ENCODE measurements at places on chromosomes 12 and 14. TPM values are rescaled to one million over a fixed set of nuclear protein-coding genes. Genes with fewer than 3 reads are reported as not detected.

The CHMP4A gene
- 19.2 TPM for total RNA-seq

The ABCC9 gene
- 28.3 TPM for total RNA-seq

The PLEKHG7 gene
- not detected for total RNA-seq

The OR8S1 gene
- not detected for total RNA-seq

The TDP1 gene
- total RNA-seq: 11.2 TPM

The CHGA gene
- total RNA-seq: not detected

The OASL gene
- total RNA-seq: 1.2 TPM

The HOXC9 gene
- total RNA-seq: 11.6 TPM

The CFAP54 gene
- 3.2 TPM for total RNA-seq

The SOCS2 gene
- total RNA-seq: 32.6 TPM

The CLEC2B gene
- total RNA-seq: 11.5 TPM

The BIN2 gene
- not detected for total RNA-seq

The RNASE4 gene
- total RNA-seq: 24.2 TPM

The SIX1 gene
- 21.5 TPM for total RNA-seq

The KCNH3 gene
- total RNA-seq: not detected

The GLT8D2 gene
- total RNA-seq: 52.5 TPM

The KRT3 gene
- not detected for total RNA-seq

The HCFC2 gene
- 27.7 TPM for total RNA-seq

The CYP27B1 gene
- total RNA-seq: 0.36 TPM

The RNASE2 gene
- total RNA-seq: not detected

The KLRC1 gene
- total RNA-seq: not detected

The NRIP2 gene
- 0.59 TPM for total RNA-seq

The KIF26A gene
- not detected for total RNA-seq

The OR4M1 gene
- total RNA-seq: not detected

The TAS2R30 gene
- 9.7 TPM for total RNA-seq

The HOXC5 gene
- total RNA-seq: 1.8 TPM

The CCDC197 gene
- total RNA-seq: not detected

The RNASE8 gene
- total RNA-seq: not detected

The POTEM gene
- not detected for total RNA-seq

The BHLHE41 gene
- 4.7 TPM for total RNA-seq

The RASSF9 gene
- total RNA-seq: 5.8 TPM

The DEGS2 gene
- total RNA-seq: 0.29 TPM

The SLC2A14 gene
- total RNA-seq: under 0.01 TPM

The HOXC12 gene
- total RNA-seq: under 0.01 TPM

The LHX5 gene
- total RNA-seq: not detected

The COA8 gene
- total RNA-seq: 24.6 TPM

The IRF9 gene
- 102 TPM for total RNA-seq

The PRPF39 gene
- 35.1 TPM for total RNA-seq

The NELL2 gene
- total RNA-seq: not detected

The STAB2 gene
- total RNA-seq: not detected

The GPR137C gene
- 0.59 TPM for total RNA-seq

The DIO3 gene
- total RNA-seq: not detected

The EPYC gene
- total RNA-seq: 1.8 TPM

The MAP1LC3B2 gene
- 0.29 TPM for total RNA-seq

The SDSL gene
- total RNA-seq: 6.5 TPM

The SPX gene
- total RNA-seq: 2.9 TPM

The ASCL1 gene
- not detected for total RNA-seq

The CCDC198 gene
- total RNA-seq: not detected

The PAPLN gene
- total RNA-seq: 5.3 TPM
